ENCODE measurements at places on chromosomes 4 and X.

DNA sequence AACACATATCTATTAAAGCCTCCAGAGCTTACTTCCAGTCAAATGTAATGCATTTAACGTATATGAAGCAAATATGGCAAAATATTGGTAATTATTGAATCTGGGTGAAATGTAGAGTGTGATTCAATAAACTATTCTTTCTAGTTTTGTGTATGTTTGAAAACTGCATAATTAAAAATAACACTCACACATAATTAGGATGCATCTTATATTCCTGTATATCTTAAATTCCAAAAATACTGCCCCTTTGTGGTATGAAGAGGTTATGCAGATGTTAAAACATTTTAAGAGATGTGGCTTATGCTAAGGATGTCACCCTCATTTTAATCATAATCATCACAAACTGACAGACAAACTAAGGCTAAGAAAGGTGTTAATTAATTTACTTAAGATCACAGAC is 182.9 kb downstream of the COX18 start:
- DNase-seq, result no peak

DNA sequence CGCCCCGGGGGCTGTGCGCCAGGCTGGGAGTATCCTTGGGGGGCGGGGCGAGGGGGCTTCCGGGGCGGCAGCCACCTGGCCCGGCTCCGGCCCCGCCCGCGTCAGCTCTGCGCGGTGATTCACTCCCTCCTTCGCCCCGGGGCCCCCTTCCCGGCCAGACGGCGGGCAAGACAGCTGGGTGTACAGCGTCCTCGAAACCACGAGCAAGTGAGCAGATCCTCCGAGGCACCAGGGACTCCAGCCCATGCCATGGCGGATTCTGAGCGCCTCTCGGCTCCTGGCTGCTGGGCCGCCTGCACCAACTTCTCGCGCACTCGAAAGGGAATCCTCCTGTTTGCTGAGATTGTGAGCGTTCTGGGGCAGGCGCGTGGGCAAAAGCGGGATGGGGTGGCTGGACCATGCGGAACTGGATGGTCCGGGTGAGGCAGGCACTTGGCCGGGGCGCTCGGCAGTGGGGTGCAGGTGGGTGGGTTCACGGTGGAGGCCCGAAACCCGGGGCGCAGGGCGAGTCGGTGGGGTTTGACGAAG is at the start of gene PLP2:
Gene PLP2 (plus strand): TSS at position 147 of the 528 bp plus-strand sequence. CDS start 103 bp downstream, at position 250.
- no peak for DNase-seq

- DNase-seq, result no peak
Measured at GRCh38 chrX:11647138-11647537, 18.6 kb downstream of the ARHGAP6 start.

GRCh38 chr4:72846280-72847111 is 223.0 kb downstream of the COX18 start:
- DNase-seq, result no peak

DNA sequence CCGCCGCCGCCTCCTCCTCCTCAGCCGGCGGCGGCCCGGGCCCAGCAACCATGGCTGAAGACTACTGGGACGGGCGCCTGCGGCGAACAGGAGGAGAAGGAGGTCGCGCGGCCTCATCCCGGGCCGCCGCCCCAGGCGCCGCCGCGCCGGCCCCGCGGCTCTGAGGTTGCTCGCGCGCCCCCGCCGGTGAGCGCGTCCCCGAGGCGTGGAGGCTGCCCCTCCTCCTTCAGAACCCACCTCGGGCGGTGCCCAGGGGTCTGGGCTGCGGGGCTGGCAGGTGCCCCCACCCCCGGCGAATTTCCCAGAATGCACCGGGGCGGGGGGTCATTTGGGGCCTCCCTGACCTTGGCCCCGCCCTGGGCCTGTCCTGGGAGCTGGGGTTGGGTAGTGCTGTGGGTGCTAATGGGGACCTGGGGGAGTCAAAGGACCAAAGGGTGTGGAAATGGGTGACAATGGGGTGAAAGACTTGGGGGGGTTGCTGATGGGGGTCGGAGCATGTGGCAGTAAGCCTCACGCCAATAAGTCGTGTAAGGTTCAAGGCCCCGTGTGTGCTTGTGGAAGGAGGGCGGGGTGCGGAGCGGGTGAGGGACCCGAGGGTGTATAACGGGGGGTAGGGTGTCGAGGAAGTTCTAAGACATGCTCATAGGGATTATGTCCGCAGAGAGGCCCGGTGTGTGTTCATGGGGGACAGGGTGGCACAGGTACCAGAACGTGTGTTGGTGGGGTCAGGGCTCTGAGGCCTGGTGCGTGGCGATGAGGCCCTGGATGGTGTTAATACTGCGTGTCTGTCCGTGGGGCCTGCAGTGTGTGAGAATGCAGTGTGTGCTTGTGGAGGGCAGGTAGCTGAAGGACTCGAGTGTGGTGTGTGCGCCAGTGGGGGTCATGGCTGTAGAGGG is 687 bp downstream of the CDK16 start:
- DNase-seq, result no peak

- DNase-seq, result no peak
Measured at GRCh38 chr4:145277011-145277410, 96.6 kb upstream of the OTUD4 start.

DNA sequence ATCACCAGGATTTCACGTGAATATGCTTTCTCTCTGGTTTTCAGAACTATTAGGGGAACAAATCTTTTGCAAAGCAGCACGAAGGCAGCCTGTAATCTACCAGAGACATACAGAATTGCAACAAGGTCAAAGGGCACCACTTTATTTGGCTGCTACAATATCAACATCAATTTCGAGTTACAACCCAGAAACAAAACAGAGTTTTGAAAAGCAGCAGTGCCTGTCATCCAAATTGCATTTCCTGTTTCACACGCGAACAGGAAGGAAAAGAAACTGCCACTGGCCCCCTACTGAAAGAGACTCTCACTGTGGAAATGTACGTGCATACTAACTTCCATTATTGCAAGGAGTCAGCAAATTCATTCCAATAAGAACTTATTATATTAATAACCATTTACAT is 17.1 kb upstream of the C1QTNF7 start:
- DNase-seq, result no peak

DNA sequence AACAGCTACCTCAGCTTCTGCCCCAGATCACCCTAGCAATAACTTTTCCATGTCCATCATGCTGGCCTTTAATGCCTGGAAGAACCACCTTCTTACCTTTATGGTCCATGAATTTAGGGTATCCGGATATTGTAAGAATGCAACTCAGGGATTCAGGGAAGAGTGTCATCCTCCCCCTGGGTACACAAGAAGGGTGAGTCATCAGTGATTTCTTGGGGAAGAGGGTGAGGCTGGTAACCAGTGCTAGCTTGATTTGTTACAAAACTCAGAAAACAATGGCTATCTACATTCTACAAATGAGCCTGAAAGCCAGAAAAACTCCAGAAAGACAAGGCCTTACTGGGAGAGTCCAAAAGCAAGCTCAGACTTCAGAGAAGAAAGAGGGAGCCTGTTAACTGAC is 10.4 kb upstream of the NALF2 start:
- DNase-seq, result no peak

DNA sequence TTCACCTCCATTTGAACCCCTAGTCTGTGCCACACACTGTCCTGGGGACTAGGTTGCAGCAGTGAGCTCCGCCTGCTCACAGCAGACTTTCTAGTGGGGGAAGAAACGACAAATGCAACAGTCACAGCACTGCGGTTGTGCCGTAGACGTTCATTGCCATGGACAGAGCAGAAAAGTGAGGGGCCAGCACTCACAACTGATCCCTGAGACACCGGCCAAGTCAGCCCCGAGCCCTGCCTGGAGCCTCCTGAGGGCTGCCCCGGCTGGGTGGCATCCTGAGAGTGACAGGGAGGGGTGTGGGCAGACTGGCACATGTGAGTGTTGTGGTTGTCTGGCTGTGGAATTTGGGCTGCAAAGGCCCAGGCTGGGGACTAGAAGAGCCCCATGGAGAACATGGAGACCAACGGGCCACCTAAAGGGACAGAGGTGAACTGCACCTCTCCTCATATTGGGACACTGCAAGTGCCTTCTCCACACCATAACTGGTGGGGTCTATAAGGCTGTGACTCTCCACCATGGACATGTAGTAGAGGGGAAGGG is 4.6 kb downstream of the DUSP9 start:
- DNase-seq, result no peak

GRCh38 chr4:56791316-56791715 is 30.2 kb downstream of the SPINK2 start:
- no peak for DNase-seq

GRCh38 chrX:135477576-135477975 is 42.9 kb upstream of the INTS6L start:
- no peak for DNase-seq

DNA sequence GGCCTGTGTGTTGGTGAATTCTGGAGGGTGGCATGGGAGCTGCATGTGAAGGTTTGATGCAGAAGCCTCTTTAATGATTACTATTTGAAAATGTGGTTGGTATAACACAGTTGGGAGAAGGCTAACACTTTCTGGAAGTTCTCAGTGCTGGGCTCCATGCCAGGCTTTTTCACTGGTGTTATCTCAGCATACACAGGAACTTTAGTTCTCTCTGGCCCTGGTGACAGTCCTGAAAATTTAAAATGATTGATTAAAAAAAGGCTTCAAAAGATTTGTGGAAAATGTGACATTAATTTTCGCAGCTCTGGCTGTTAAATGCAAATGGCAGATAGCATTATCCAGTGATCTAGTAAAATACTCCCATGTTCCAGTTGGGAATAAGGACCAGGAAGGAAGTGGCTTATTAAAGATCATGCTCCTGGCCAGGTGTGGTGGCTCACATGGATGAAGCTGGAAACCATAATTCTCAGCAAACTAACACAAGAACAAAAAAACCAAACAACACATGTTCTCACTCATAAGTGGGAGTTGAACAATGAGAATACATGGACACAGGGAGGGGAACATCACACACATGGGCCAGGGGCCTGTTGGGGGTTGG is 36.6 kb downstream of the DIPK2B start:
- DNase-seq, result no peak

GRCh38 chr4:45831692-45832091 is 292.2 kb downstream of the GABRG1 start:
- DNase-seq, result no peak

GRCh38 chr4:103719105-103719829 is 518 bp downstream of the TACR3 start:
- no peak for DNase-seq

- no peak for DNase-seq
Measured at GRCh38 chr4:184787766-184788503, 37.8 kb downstream of the ACSL1 start.

Data from vagina (tissue), 2 donors.